ENCODE measurements at places on chromosomes 7 and 10.

GRCh38 chr7:151796091-151796870 is 80.6 kb downstream of the PRKAG2 start:
- no peaks in the 10 kb centered on the region for H3K27me3 ChIP-seq
- peak; percentile 47 for DNase-seq
- H3K27ac ChIP-seq = no peak overlapping the region
- H3K4me1 ChIP-seq = peaks cover 6% of the 10 kb centered on the region
- no peaks in the 10 kb centered on the region for H3K36me3 ChIP-seq

DNA sequence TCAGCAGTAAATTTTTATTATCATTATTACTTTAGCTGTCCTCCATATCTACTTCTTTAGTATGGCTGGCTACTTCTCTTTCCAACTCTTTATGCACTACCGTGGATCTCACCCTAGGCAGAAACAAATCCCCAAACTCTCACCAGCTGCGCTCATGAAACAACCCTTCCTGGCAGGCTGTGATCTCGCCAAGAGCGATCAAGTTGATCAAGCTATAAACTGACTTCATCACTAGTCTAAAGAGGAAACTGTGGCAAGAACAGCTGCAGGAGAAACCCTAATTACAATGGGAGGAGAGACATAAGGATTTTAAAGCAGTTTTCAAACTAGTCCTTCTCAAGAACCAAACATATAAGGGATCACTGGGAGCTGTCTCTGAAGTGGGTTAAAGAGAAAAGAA is 160.5 kb upstream of the PRSS58 start:
- no peak overlapping the region for H3K4me3 ChIP-seq
- H3K4me1 ChIP-seq = no peaks in the 10 kb centered on the region
- no peaks in the 10 kb centered on the region for H3K36me3 ChIP-seq
- no peaks in the 10 kb centered on the region for H3K27me3 ChIP-seq
- DNase-seq = no peak

- DNase-seq = no peak
- no peaks in the 10 kb centered on the region for H3K27me3 ChIP-seq
- H3K4me1 ChIP-seq = no peaks in the 10 kb centered on the region
- H3K4me3 ChIP-seq = no peak overlapping the region
- H3K27ac ChIP-seq = no peak overlapping the region
These were observed 577.8 kb downstream of the ETV1 start for GRCh38 chr7:13411636-13412035.

GRCh38 chr7:120990468-120991118 is 2.1 kb downstream of the CPED1 start:
- H3K36me3 ChIP-seq = no peaks in the 10 kb centered on the region
- no peak overlapping the region for H3K4me3 ChIP-seq
- no peak for DNase-seq
- peaks cover 5% of the 10 kb centered on the region for H3K4me1 ChIP-seq
- H3K27me3 ChIP-seq = no peaks in the 10 kb centered on the region
- H3K27ac ChIP-seq = peak overlapping the region; percentile 53

GRCh38 chr10:12455766-12456165 is 106.4 kb downstream of the CAMK1D start:
- peak overlapping the region; percentile 75 for H3K27ac ChIP-seq
- H3K4me3 ChIP-seq = no peak overlapping the region
- no peaks in the 10 kb centered on the region for H3K27me3 ChIP-seq
- DNase-seq = peak; percentile 49
- peaks cover 9% of the 10 kb centered on the region for H3K4me1 ChIP-seq

- DNase-seq = no peak
- no peak overlapping the region for H3K4me3 ChIP-seq
- H3K27me3 ChIP-seq = no peaks in the 10 kb centered on the region
- no peak overlapping the region for H3K27ac ChIP-seq
These were observed 403.9 kb upstream of the CELF2 start for GRCh38 chr10:10613656-10614244.

- no peak overlapping the region for H3K4me3 ChIP-seq
- H3K27me3 ChIP-seq = no peaks in the 10 kb centered on the region
- no peaks in the 10 kb centered on the region for H3K4me1 ChIP-seq
- no peaks in the 10 kb centered on the region for H3K36me3 ChIP-seq
- no peak overlapping the region for H3K27ac ChIP-seq
These were observed 39.4 kb upstream of the CHCHD3 start for GRCh38 chr7:133121175-133121844.

DNA sequence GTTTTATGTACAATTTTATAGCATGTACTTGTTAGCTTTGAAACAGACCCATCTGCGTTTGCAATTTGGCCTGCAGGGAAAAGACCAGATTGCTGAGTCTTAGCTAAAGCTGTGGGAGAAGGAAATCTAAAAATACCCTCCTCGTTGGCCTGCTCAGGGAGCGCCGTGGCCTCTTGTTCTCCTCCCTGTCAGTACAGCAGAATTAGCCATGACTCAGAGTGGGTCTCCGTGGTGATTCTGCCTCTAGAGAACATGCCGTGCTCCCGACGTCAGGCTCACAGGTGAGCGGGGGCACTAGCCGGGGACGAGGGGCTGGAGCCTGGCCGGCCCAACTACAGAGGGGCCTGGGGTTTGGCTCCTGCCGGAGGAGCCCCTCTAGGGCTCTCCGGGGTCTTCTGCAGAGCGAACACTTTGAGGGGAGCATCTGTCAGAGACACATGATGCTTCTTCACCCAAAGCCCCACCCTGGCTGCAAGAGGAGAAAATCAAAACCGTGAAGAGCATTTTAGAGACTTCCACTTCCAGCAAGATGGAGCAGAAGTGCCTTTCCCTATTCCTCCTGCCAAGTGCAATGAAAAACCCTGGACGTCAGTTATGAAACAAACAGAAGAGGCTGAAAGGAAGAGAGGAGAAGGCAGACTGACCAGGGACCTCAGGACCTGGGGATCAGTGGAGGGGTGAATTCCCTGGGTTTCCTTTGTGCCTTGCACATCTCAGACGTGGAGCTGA is 98.9 kb downstream of the LHPP start:
- H3K4me1 ChIP-seq = no peaks in the 10 kb centered on the region
- no peaks in the 10 kb centered on the region for H3K36me3 ChIP-seq
- no peaks in the 10 kb centered on the region for H3K27me3 ChIP-seq
- H3K4me3 ChIP-seq = no peak overlapping the region
- DNase-seq = no peak

DNA sequence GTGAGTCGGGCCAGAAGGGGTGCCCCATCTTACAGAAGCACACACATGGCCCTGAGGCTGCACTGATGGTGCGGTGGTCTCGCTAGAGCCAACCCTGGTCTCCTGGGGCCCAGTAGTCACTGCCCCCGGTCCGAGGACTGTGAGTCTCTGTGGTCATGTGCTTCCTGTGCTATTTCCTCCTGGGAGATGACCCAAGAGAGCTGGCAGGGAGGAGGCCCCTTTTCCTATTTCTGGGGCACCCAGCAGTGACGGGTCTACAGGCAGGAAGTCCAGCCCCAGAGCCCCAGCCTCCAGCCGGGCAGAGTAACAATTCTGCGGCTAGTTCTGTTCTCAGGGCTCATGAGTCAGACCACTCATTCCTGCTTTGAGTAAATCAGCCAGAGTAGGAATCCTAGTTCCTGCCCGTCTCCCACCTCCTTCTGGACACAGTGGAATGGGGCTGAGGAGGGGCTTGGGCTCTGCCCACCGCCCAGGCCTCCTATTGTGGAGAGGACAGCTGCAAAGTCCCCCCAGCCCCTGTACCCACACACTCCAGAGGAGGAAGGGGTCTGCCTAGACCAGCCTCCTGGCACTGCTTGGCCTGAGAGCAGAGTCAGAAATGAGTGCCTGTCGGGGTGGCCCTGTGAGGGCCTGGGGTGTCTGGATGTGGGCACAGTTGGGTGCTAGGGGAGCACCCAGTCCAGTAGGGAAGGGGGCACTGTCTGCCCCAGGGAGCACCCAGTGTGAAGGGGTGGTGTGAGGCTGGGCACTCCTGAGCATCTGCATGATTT is 80.5 kb upstream of the PPIF start:
- H3K27ac ChIP-seq = peak overlapping the region; percentile 68
- H3K36me3 ChIP-seq = no peaks in the 10 kb centered on the region
- peak; percentile 45 for DNase-seq
- no peaks in the 10 kb centered on the region for H3K27me3 ChIP-seq
- no peak overlapping the region for H3K4me3 ChIP-seq

GRCh38 chr10:70528741-70529362 is 50.3 kb downstream of the PALD1 start:
- H3K4me1 ChIP-seq = no peaks in the 10 kb centered on the region
- DNase-seq = no peak
- H3K36me3 ChIP-seq = no peaks in the 10 kb centered on the region
- no peaks in the 10 kb centered on the region for H3K27me3 ChIP-seq
- no peak overlapping the region for H3K27ac ChIP-seq

DNA sequence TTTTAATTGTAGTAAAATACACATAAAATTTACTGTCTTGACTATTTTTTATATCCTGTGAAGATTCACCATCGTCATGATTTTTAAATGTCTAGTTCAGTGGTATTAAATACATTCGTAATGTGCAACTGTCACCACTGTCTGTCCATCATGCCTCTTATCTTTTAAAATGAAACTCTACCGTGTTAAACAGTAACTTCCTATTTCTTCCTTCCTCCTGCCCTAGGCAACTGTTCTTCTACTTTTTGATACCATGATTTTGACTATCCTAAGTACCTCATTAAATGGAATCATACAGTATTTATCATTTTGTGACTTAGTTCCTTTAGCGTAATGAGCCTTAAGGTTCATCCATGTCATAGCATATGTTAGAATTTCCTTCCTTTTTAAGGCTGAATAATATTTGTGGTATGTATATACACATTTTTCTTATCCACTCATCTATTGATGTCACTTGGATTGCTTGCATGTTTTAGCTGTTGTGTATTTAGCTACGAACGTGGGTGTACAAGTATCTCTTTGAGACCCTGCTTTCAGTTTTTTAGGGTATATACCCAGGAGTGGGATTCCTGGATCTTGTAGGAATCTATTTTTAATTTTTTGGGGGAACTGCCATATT is 13.5 kb downstream of the SLK start:
- no peaks in the 10 kb centered on the region for H3K4me1 ChIP-seq
- no peaks in the 10 kb centered on the region for H3K27me3 ChIP-seq
- no peak overlapping the region for H3K27ac ChIP-seq
- H3K4me3 ChIP-seq = no peak overlapping the region
- no peaks in the 10 kb centered on the region for H3K36me3 ChIP-seq

Measured in colonic mucosa (tissue), 4 donors.